ENCODE measurements at places on chromosomes 7 and 10.

- DNase-seq: no peak
These were observed 363.2 kb downstream of the PRPF18 start for GRCh38 chr10:13949844-13950542.

- DNase-seq: no peak
These were observed 180.1 kb downstream of the NEURL1 start for GRCh38 chr10:103673606-103674005.

GRCh38 chr10:35324196-35324595 lies 12.1 kb upstream of the CCNY start:
- DNase-seq: no peak

DNA sequence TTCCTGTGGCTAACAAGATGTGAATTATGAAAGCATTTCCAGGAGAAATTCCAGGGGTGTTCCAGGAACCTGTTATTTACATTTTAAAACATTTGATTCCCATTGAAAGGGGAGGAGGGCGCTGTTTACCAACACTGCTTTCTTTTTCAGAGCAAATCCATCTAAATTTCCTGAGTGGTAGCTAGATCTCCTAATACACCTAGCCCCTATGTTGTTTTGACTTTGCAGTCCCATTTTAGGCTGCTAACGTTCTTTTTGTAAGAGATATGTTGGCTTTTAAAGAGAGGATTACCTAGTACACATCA lies 130.8 kb downstream of the TCF7L2 start:
- DNase-seq: no peak

GRCh38 chr10:69377933-69378332 lies 38.8 kb downstream of the TACR2 start:
- DNase-seq: no peak

GRCh38 chr10:103695584-103696005 lies 159.8 kb downstream of the SH3PXD2A start:
- no peak for DNase-seq

Data from stimulated activated CD4-positive, alpha-beta T cell treated with anti-CD3 and anti-CD28 coated beads, Interleukin-1b, Interleukin-23, amount 100 ng/mL, for 1 hour (primary cell).